D721Med (cell line): ENCODE measurements at places on chromosomes 5 and 9.

GRCh38 chr9:27549196-27549755 lies 19.7 kb upstream of the MOB3B start:
- no peak for DNase-seq

- no peak for DNase-seq
Measured at GRCh38 chr5:77065256-77065655, 21.8 kb downstream of the ZBED3 start.

DNA sequence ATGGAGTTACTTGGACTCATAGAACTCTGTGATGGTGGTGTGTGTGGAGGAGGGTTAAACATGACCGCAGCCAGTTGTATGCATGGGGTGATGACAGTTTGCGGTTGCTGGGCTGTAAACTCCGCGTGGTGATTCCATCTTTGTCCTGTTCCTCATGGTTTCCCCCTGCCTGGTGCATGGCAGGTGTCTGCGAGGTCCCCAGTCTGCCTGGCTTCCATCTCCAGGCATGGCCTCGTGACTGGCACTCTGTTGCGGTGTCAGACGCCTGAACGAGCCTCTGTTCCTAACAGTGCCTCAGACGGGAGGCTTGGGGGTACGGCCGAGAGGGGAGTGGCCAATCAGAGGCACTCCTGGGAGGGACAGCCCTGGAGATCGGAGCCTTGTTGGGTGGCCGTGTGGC lies 33.9 kb upstream of the SH3PXD2B start:
- DNase-seq, result no peak

DNA sequence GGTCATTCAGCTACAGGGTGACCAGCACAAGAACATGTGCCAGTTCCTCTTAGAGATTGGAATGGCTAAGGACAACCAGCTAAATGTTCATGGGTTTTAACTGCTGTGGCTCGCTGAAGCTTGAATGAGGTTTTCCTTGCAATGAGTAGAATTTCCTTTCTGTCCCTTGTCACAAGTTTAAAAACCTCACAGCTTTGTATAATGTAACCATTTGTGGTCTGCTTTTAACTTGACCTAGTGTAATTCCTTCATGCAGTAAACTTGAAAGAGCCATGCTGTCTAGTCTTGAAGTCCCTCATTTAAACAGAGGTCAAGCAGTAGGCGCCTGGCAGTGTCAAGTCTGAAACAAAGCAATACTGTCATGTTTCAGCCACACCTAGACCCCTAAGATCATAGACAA lies 181.3 kb upstream of the DMRT1 start:
- DNase-seq, result no peak

DNA sequence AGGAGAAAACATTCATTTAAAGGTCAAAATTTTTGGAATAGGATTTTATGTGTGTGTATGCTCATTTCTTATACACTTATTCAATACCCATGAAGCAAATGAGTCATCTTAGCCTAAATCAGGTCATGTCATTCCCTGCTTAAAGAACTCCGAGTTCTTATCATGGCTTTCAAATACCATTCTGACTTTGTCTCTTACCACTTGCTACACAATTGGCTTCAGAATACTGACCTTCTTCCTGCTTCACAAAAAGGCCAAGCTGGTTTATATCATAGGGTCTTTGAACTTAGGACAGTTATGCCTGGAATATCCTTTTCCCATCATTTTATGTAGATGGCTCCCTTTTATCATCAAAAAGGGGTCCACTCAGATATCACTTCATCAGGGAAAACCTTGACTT lies 652.2 kb upstream of the WWC1 start:
- DNase-seq, result no peak
